Foreskin melanocyte (primary cell): ENCODE measurements at places on chromosomes 5 and 9.

DNA sequence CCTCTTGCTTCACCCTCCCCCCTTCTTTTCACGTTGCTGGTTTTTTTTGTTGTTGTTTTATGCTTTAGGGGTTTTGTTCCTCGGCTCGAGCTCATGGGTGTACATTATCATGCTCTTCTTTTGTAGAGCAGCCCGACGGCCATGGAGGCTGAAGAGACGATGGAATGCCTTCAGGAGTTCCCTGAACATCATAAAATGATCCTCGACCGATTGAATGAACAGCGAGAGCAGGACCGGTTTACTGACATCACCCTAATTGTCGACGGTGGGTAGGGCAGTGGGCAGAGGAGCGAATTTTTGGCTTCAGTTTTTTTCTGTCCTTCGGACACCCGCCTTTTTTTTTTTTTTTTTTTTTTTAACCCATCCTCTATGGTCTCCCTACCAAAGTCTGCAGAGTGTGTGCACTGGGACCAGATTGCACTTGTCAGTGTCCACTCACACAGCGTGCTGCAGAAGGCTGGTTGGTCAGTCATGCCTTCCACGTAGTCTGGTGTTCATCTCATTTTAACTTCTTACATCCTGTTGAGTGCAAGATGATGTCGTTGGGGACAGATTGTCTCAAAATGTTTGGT, 1.3 kb downstream of the ZNF131 start:
- peak; percentile 19 for DNase-seq

DNA sequence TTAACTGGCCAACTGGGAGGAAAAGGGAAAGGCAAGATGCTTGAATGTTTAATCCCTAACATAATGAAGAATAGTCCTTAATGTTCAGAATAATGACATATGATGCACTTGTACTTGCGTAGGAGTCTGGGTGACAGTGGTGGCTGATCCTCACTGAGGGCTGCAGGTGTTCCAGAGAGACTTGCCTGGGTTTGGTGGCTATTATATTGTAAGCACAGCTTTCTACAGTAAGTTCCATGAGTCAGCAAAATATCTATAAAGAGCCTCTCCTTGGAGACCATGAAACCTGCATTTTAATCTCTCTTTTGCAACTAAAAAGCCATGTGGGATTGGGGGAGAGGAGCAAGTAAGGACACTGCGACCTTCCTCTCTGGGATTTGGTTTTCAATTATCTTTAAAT, 1.9 kb upstream of the NPR2 start:
- DNase-seq = no peak

GRCh38 chr9:101418518-101419430, 16.8 kb downstream of the ALDOB start:
- no peak for DNase-seq

GRCh38 chr5:2752059-2752820, 763 bp upstream of the IRX2 start:
- DNase-seq = no peak

DNA sequence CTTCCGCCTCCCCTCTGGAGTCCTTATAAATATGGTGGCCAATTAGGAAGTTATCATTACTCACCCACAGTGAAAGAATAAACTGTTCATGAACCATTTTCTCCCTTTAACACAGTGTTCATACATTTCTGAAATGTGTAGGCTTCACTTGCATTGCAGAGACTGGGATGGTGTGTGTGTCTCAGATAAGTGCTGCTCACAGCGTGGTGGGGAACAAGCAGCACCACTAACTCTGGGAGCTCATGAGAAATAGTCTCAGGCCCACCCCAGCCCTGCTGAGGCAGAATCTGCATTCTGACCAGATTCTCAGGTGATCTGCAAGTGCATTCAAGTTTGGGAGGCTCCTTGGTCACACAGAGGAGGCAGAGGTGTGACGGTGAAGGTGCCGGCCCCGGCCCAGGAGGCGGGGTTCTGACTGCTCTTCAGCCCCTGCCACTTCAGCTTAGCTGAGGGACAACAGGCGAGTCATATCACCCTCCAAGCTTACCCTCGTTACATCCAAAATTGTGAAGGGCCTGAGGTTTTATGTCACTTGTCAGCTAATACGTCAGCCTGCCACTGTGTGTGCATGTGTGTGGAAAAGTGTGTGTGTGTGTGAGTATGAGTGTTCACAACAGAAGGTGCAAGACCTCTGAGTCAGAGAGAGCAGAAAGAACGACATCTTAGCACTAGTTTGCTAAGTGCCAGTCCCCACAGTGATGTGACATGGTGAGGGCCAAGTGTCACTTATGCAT, 34.7 kb downstream of the DAP start:
- DNase-seq = no peak

- no peak for DNase-seq
Measured at GRCh38 chr5:172648013-172648381, 6.9 kb downstream of the NEURL1B start.

DNA sequence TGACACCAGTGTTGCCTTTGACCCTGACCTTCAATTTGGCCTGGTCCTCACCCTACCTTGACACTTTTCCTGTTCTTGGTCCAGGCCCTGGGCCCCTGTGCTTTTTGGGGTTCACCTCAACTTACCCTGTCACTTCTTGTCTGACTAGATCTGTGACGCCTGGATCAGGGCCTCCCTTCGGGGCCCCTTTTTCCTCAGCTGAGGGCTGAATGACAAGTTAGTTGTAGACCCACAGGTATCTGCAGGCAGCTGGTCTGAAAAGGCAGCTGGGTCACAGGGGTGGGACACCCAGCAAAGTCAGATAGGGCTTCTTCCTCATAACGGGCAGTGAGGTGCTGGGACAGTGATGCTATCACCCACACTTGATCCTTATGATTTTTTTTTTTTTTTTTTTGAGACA, 10.0 kb upstream of the MYORG start:
- DNase-seq = no peak

DNA sequence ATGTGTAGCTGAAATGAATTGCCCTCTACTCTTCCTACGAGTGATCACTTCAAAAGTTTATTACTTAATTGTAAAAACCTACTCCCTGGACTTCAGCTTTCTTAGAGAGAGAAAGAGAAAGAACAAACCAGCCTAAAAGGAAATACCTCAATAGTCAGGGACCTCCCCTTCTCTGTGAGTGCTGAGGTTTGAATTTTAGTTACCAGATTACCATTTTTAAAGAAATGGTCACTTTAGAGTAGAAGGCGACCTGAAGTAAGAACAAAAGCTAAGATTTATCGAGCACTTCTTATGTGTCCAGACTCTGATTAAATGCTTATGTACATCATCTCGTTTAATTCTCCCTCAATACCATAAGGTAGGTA, 11.3 kb downstream of the RAPGEF1 start:
- no peak for DNase-seq

DNA sequence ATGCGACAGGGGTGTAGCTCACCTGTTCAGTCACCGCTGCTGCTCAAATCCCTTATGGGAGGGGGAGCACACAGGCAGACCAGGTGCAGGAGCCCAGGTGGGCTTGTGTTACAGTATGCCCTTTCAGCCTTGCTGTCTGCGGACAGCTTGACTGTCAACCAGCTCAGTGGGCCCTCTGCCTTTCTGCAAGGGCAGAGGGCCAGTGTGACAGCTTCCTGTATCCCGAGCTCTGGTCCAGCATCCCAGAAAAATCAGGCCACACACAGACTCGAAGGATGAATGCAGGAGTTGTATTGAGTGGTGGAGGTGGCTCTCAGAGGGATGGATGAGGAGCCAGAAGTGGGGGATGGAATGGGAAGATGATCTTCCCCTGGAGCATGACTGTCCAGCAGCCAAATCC, 172.2 kb downstream of the C5orf15 start:
- no peak for DNase-seq

DNA sequence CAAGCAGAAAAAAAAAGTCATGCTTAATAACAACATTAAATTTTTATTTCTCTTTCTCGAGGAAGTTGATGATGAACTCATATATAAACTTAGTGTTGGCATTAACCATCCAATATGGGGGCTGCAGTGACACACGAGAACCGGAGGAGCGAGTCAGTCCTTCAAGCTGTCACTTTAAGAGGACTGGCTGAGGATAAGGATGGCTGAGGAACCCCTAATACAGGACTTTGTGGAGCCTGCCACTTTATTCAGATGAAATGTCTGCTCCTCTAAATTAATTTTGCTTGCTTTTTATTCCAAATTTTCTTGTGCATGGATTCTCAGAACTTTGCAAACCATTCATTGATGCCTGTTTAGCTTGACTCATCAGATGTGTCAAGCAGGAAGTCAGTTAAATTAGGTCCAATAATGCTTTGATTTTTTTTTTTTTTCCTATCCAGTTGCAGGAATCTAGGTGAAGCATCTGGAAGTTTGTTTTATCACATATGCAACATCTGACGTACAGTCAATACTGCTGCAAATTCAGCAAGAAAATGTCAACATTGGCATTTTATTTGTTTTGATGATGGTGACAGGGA, 144.2 kb upstream of the COL5A1 start:
- DNase-seq = no peak

- no peak for DNase-seq
Measured at GRCh38 chr5:147675168-147675567, 107.4 kb downstream of the JAKMIP2 start.

GRCh38 chr9:121363622-121363961, 6.5 kb downstream of the STOM start:
- DNase-seq = no peak

DNA sequence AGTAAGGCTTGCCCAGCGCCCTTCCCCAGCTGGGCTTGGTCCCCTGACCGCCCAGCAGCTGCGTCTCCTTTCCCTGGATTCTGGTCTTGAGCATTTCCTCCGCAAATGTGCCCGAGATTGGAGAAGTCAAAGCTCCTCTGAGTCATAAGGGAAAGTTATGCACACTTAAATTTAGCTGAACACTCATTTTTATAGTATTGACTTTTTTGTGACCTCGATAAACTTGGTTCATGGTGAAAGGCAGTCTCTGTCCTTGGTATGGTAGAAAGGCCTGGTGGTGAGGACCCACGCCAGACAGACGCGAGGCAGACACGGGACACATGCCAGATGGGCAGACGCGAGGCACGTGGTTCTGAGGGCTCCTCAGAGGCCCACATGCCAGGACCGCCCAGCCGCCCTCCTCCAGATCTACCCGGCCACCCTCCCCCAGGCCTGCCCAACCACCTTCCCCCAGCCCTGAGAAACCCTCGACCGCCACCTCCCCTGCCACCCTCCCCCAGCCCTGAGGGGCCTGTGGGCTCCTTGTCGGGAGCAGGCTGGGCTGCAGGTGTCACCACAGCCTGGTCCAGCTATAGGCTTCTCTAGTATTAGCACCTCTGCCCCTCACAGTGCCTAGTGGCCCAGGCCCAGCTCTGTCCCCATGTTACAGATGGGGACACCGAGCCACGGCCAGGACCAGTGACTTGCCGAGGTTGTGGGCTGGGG, 60.9 kb upstream of the CACNA1B start:
- no peak for DNase-seq

DNA sequence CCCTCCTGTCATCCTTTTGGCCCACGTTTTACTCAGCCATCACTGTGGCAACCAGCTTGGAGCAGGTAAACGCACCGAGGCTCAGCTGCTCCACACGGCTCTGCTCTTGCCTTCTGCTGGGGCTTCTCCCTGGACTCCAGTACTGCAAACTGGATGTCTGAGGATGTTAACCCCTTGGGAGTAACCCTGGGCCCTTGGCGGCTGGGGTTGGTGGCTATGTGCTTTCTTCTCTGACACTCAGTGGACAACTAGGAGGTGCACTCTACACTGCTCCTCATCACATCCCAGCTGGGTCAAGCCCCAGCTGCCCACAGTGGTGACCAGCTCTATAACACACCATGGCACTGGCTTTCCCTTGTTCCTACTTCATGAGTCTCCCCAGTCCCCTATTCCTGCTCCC, 12.2 kb upstream of the CYSTM1 start:
- DNase-seq = no peak

DNA sequence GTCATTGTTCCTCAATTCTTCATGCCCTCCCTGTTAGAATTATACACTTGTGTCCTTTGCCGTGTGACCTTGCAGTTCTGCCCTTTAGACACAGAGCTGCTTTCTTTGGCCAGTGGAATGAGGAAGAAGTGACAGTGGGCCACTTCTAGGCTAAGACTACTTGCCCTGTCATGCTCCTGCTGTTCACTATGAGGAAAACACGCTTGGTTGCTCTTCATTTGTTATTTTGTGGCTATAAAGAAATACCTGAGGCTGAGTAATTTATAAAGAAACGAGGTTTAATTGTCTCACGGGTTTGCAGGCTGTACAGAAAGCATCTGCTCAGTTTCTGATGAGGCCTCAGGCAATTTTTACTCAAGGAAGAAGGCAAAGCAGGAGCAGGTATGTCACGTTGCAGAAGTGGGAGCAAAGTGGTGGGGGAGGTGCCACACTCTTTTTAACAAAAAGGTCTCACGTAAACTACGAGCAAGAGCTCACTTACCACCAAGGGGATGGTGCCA, 279.1 kb upstream of the DMAC1 start:
- no peak for DNase-seq

DNA sequence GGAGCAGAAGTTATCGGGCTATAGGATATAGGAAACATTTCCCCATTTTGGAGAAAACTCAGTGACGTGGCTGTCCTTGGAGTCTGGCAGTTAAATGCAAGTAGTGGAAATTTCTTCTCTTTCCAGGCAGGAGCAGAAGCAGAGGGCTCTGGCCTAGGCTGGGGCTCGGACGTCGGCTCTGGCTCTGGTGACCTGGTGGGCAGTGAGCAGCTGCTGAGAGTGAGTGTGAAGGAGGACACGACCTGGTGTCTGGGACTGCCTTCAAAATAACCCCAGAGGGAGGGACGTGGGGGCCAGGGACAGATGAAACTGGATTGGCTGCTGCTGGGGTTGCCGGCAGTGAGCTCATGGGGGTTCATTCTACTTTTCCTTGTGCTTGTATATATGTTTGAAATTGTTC, 79.5 kb downstream of the COL15A1 start:
- DNase-seq = no peak

DNA sequence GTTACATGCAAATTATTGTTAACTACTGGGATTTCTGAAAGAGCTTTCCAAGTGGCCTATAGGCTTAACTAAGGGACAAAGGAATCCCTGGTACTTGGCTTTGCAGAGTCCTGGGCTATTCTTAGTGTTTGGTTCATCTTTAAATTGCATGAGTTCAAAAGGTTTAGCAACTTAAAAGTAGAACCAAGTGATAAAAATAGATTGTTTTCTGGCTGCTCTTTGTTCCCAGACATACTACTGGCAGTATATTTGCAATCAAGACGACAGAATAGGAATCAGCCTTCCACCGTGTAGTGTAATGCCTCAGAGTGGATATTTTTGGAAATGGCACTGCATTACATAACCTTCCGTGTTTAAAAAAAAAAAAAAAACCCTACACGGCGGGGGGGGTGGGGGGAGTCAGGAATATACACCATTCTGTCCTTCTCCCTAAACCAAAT, 1.0 kb downstream of the NREP start:
- DNase-seq = no peak

DNA sequence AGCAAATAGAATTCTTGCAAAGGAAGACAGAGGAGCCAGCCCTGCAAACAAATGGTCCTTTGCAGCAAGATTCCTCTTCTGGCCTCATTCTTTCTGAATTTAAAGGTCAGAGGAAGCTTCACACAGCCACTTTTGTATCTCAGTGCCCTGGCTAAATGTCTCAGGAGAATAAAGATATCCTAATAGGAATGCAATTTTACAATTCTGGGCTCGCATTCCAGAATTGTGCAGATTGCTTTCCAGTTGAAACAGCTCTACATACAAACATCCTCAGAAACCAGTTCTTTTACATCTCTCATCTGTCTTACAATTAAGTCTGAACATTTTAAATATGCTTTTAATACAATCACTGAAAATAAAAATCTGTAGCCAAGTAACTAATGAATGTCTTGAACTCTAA, 14.6 kb upstream of the ACOT12 start:
- peak; percentile 73 for DNase-seq

GRCh38 chr5:17340379-17340778, 122.9 kb downstream of the BASP1 start:
- DNase-seq = no peak
